ENCODE measurements at places on chromosomes 12 and 14. TPM values are rescaled to one million over a fixed set of nuclear protein-coding genes. Genes with fewer than 3 reads are reported as not detected.

Gene NFE2
- total RNA-seq, result not detected

Gene KCNA1
- total RNA-seq, result 0.85 TPM

Gene AHNAK2
- 47.8 TPM for total RNA-seq

Gene RDH5
- total RNA-seq, result 29.5 TPM

Gene DENND5B
- total RNA-seq, result 28.6 TPM

Gene KLRK1
- total RNA-seq, result 4.5 TPM

Gene ACAD10
- 17.6 TPM for total RNA-seq

Gene PLA2G1B
- not detected for total RNA-seq

Gene COA8
- total RNA-seq, result 17.6 TPM

Gene KRT6B
- total RNA-seq, result 0.41 TPM

Gene SLC7A8
- total RNA-seq, result 18.4 TPM

Gene PMCH
- total RNA-seq, result not detected

Gene MAP3K12
- 36.8 TPM for total RNA-seq

Gene CLEC9A
- total RNA-seq, result not detected

Gene FOXA1
- not detected for total RNA-seq

Gene CD4
- 25.0 TPM for total RNA-seq

Gene TMEM63C
- not detected for total RNA-seq

Gene KCNH5
- total RNA-seq, result not detected

Gene PTHLH
- total RNA-seq, result 8.1 TPM

Gene FSCB
- total RNA-seq, result 1.2 TPM

Gene RNF212B
- not detected for total RNA-seq

Gene BDKRB2
- 2.6 TPM for total RNA-seq

Gene INHBC
- not detected for total RNA-seq

Gene SLC17A8
- not detected for total RNA-seq

Gene NRL
- total RNA-seq, result 0.92 TPM

Gene BMP4
- 23.7 TPM for total RNA-seq

Gene OR10P1
- not detected for total RNA-seq

Gene KCNK13
- 0.14 TPM for total RNA-seq

Gene LHX5
- not detected for total RNA-seq

Gene RERG
- 92.3 TPM for total RNA-seq

Gene ENDOU
- total RNA-seq, result not detected

Gene AMDHD1
- not detected for total RNA-seq

Gene CLEC7A
- total RNA-seq, result 22.6 TPM

Gene PTCSC3
- total RNA-seq, result not detected

Gene SCFD1
- total RNA-seq, result 46.8 TPM

Gene TDRD9
- total RNA-seq, result 12.0 TPM

Gene SMAGP
- total RNA-seq, result 7.6 TPM

Gene P2RX2
- total RNA-seq, result not detected

Gene SNRPF
- total RNA-seq, result 6.5 TPM

Gene MTRFR
- total RNA-seq, result 17.2 TPM

Gene CATSPERB
- total RNA-seq, result 35.1 TPM

Gene KRT71
- total RNA-seq, result not detected

Gene ALX1
- total RNA-seq, result not detected

Gene SLCO1A2
- not detected for total RNA-seq

Gene CCDC196
- not detected for total RNA-seq

Gene CCDC197
- not detected for total RNA-seq

Gene ASCL1
- not detected for total RNA-seq

All from thoracic aorta (tissue), 2 donors.